Stimulated activated CD8-positive, alpha-beta memory T cell treated with anti-CD3 and anti-CD28 coated beads, Interleukin-4, amount 100 ng/mL, for 1 hour (primary cell): ENCODE measurements at places on chromosomes 7 and 10.

DNA sequence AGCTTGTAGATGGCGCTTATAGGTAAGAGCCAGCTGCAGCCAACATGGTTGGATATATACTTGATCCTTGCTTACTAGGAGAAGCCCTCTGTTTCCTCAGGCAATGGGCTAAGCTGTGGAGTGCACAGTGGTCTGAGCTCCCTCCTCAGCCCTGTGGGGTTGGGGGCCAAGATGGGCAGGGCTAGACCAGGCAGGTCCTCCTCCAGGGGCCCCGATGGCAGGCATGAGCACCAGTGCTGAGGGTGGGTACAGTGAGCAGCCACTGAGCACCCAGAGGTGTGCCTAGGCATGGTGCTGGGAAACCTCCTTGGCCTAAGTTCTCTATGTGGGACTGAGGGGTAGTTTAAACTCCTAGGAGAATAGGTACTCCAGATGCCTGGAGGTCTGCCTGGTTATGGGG is 680.2 kb downstream of the SUGCT start:
- no peak for DNase-seq

DNA sequence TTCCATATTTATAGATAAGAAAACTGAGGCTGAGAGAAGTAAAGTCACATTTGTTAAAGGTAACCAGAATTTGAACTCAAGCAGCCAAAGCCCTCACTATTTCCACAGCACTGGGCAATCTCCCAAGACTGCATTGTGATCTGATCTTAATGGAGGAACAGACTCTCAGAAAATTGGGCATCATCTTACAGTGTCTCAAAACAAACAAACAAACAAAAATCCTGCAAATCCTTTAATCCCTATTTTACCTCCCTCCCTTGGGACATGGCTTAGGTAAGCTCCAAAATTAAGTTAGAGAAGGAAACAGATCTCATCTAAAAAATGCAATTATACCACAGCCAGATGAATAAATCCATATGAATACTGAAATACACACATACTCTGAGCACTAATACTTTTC is 57.5 kb downstream of the FHIP2A start:
- no peak for DNase-seq

DNA sequence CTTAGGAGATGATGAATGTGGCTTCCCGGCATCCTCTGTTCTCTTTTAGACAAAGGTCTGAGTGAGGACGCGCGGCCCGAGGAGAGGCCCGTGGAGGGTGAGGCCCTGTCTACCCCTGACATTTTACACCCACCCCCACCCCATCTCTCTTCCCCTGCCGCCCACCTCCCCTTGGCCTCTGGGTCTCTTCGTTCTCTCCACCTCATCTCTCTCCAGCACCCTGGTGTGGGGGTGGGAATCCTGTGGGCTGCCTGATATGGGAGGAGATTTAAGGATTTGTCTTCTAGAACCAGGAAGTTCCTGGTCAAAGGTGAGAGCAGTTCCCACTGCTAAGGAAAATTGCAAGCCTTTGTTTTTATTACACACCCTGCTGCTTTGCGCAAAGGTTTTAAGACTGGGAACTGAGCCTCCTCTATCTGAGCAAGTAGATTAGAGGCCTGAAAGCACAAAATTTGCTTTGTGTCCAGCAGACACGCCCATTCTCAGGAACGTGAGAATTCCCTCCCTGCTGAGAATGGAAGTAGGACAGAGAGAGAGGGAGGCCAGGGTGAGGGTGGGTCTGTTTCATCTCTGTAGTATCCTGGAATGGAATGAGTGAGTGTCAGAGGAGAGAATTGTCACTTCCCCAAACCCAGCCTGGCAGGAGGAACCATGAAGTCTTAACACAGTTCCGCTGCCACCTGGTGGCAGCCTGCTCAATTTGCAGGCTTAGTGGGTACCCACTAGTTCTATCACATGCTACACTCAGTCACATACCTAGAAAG is 91.2 kb downstream of the GTF2IRD1 start:
- DNase-seq, result peak; percentile 4

DNA sequence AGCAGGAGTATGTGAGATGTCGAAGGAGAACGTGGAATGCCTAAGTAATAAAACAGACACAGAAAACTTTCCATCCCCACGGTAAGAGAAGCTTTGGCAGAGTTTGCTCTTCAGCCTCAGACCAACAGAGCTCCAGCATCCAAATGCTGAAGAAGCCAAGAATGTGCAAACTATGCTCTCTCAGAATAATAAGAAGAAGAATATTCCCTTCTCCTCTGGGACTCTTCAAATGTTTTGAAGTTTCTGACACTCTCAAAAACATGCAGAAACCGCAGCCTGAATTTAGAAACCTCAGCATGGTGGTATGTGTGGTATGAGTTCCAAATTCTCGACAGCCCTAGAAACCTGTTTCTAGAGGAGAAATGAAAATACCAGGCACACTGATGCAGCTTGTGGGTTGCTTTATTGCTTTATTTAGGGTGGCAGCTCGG is 113.3 kb downstream of the KCNMA1 start:
- no peak for DNase-seq

- no peak for DNase-seq
Observed at GRCh38 chr7:37116093-37116701, 332.5 kb downstream of the ELMO1 start.

- DNase-seq, result no peak
Observed at GRCh38 chr7:146539836-146540235, 423.2 kb downstream of the CNTNAP2 start.

DNA sequence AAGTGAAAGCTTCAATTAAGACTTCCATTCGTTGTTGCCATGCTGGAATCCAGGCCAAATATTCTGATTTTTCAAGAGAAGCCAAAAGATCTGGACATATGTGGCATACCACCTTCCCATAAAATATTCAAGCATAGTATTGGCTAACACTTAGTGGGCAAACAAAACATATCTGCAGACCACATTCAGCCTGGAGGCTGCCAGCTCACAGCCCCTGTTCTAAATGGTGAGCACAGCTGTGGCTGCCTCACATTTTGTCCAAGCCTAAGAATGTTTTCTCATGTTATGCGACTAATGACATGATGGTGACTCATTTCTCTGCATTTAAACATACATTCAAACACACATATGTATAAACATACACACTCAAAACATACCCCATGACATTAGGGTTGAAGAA is 10.6 kb upstream of the CALU start:
- no peak for DNase-seq

DNA sequence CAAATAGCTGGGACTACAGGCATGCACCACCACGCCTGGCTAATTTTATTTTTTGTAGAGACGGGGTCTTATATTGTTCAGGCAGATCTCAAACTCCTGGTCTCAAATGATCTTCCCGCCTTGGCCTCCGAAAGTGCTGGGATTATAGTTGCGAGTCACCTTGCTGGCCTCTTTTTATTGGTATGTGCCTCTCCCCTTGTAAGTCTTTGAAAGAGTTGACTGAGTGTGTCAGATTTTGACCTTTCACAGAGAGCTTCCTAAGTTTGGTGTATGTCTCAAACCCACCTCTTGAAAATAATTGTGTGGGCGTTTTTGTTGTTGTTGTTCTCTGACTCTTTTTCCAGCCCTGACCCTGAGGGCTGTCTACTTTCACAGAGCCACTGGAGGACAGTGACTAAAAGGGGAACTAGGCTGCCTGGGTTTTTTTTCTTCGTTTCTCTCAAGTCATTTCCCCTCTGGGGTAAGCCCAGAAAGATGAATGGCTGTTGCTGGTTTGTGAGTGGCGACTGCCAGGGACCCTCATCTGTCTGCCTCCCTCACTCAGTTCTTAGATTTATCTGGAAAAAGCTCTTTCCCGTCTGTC is 262.8 kb downstream of the ZEB1 start:
- DNase-seq, result no peak

DNA sequence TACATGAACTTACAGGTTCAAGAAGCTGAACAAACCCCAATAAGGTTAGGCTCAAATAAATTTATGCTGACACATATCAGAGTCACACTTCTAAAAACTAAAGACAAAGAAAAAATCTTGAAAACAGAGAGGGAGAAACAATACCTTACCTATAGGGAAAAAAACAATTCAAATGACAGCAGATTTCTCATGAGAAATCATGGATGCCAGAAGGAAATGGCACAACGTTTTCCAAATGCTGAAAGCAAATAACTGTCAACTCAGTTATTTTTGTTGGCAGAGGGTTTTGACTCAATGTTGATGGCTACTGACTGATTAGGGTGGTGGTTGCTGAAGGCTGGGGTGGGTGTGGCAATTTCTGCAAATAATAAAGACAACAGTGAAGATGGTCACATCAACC is 239.4 kb downstream of the ARHGAP12 start:
- DNase-seq, result no peak

- no peak for DNase-seq
Observed at GRCh38 chr7:159147246-159147645, 2.6 kb upstream of the VIPR2 start.

DNA sequence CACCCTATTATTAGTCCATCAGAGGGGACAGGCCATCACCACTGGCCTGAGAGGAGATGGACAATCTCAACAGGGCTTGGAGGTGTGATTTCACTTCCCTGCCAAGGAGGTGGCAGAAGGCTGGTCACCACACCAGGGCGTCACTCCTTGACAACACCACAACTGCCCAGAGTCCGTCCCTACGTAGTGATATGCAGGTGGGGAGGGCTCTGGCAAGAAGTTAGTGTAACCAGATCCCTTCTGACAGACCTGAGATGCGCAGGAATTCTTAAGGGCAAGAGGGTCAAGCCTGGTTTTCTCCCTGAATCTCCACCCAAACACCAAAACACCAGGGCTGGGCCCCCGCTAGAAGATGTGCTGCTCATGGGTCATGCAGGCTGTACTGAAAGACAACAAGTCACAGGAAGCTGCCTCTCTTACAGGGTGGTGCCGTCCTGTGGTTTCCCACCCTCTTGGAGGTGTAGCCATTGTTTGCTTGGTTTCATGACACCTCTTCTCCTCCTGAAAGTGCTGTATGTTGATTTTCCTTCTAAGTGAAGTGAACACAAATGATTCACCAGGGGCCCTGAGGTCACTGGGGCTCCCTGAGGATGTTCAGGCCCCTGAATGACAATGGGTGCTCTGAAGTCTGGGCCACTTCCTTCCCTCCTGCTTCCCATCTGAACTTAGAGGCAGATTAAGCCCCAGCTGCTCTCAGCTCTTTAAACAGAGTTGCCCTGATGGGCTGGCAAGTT is 27.1 kb downstream of the ATXN7L1 start:
- DNase-seq, result peak; percentile 18

DNA sequence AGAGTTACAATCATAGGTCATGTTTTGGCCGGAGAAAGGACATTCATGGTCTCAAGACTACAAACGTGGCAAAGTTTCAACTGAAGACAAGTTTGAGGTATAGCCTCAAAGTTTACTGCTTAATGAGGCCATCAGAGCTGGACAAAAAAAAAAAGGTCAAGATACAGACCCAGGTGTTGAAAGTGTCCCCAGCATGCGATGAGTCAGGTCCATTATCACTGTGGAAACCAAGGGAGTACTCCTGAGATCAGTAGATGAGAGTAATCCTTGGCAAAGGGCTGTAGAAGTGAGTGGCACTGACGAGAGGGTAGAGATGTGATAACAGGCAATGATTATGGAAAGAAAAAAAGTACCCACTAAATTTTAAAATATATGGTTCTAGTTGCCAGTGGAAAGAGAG is 80.1 kb upstream of the LRRN3 start:
- no peak for DNase-seq

GRCh38 chr10:110433740-110434139 is 64.0 kb upstream of the DUSP5 start:
- no peak for DNase-seq

DNA sequence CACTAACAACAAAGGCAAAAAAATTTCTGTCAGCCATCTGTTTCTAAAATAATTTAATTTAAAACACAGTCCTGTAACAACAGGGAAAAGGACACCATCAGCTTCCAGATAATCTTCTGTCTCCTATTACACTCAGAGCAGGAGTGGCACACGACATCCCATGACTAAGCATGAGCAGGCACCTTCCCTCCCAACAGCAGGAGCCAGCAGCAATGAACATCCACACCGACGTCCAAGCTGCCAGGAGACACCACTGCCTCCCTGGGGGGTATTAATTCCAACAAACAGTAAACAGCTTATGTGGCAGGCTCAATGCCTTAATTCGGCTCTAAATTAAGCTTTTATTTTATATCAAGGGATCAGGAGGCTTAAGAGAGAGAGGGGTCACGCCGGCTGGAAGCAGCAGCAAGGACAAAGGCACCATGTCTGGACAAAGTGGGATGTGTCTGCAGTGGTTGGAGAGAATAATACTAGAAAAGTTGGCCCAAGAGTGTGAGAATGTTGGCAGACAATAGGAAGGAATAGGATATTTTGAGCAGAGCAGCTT is 45.7 kb downstream of the KIAA1549 start:
- no peak for DNase-seq

DNA sequence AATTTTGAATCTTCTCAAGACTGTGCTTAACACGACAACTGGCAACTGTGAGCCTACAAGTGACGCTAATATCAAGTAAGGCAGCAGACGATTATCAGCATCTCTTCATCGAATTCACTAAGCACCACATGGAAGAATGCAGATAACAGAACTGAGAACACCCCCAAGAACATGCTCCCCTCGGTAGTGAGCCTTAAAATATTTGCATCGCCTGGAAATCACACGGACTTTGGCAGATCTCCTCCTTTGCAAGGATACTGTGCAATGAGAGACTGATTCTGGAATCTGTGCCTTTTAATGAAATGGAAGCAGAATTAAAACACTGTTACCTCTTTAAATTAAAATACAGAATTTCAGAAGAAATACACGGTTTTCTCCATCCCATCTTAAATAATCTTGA is 38.2 kb upstream of the NEBL start:
- no peak for DNase-seq

GRCh38 chr10:94496010-94496409 is 49.6 kb upstream of the HELLS start:
- no peak for DNase-seq

- no peak for DNase-seq
Observed at GRCh38 chr10:100670828-100671479, 74.4 kb upstream of the PAX2 start.

GRCh38 chr10:69181433-69181832 is 1.4 kb downstream of the SUPV3L1 start:
- no peak for DNase-seq

DNA sequence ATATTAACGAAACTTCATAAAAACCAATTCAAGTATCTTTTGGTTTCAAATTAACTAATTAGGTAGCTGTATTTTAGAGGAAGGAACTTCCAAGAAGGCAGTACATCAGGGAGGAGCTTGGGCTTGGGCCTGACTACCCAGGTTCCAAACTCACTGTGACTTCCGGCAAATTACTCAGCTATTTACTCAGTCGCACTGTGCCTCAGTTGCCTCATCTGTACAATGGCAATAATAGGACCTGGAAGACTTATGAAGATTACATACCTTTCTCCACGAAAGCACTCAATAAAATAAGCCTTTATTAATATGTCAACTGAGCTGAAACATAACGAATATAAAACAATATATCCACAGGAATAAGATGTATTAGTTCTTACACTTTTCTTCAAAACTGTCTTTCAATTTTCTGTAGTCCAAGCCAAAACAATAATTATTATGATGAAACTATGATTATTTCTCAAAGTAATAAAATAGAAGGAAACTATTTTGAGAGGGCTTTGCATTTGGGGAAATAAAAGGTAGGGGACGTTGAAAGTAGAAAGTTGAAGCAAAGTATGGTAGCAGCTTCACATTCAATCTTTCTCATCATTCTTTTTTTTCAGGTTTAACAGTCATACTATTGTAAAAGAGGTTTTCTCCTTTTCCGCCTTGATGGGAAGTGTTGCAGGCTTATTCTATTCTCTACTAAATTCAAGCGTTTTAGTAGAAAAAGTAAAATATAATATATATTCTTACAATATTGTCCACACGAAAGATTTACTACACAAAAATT is 10.5 kb upstream of the EBLN1 start:
- DNase-seq, result no peak

GRCh38 chr10:3564346-3565002 is 220.5 kb downstream of the KLF6 start:
- no peak for DNase-seq

- DNase-seq, result no peak
Observed at GRCh38 chr10:71274901-71275796, 43.9 kb upstream of the SLC29A3 start.
